ENCODE measurements at places on chromosomes 6 and 20.
A peak's percentile ranks its signal among the peaks of the same experiment; 100 is the strongest.

GRCh38 chr6:26286168-26286877, 78.7 kb upstream of the BTN3A2 start:
- no peak for DNase-seq

GRCh38 chr6:160265869-160266476, 7.4 kb upstream of the SLC22A2 start:
- no peak for DNase-seq

- no peak for DNase-seq
Observed at GRCh38 chr6:113944701-113945100, 26.2 kb downstream of the HDAC2 start.

DNA sequence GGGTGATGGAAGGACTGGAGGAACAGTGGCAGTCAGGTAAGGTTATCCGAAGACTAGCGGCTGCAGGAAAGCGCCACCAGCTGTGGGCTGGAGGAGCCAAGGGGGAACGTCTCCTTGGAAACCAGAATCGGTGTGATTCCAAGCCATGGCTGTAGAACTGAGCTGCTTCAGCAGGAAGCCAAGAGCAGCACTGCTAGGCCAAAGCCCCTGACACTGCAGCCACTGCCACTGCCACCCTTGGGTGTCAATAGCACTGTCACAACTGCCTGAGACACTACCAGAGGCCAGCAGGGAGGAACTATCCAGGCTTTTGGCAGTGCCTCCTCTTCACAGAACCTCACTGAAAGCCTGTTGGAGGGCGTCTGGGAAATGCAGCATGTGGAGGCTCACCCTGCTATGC, 289.6 kb upstream of the SUPT3H start:
- DNase-seq: no peak

DNA sequence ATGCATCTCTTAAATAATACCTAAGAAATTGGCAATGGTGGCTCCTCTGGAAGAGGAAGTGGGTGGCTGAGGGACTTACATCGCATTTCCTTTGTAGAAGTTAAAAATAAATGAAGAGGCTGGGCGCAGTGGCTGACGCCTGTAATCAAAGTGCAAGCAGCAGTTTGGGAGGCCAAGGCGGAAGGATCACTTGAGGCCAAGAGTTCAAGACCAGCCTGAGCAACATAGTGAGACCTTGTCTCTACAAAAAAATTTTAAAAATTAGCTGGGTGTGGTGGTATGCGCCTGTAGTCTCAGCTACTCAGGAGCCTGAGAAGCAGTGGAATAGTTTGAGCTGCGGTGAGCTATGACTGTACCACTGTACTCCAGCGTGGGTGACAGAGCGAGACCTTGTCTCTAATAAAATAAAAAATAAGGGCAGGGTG, 12.2 kb upstream of the NCOA3 start:
- DNase-seq: no peak

DNA sequence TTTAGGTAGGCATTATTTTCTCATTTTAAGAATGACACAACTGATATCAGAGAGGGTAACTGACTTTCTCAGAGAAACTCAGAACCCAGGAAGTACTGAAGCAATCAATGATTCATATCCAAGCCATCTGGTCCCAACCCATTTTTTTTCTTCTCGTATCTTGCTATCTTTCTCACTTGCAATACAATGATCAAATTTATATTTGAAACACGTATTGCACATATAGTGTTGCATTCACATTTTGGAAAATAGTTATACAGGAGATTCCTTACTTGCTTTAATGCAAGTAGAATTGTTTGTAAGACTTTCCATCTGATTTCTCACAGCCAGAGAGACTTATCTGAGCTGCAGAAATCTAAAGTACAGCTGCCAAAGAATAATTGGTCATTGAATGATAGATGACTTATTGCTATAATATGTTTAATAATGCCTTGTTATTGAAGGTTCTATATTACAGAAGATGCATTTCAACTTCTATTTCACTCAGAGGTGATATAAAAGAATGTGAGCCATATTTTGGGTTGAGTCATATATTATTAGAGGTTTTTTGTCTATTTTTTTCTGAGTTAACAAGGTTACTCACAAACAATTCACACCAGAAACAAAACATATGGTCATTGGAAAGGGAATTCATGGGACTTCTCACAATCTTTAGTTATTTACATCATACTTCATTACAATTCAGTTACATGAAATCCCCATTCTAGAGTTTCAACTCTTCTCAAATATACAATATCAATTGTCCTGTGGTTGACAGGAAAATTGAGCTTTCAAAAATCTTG, 337.5 kb upstream of the CITED2 start:
- no peak for DNase-seq

DNA sequence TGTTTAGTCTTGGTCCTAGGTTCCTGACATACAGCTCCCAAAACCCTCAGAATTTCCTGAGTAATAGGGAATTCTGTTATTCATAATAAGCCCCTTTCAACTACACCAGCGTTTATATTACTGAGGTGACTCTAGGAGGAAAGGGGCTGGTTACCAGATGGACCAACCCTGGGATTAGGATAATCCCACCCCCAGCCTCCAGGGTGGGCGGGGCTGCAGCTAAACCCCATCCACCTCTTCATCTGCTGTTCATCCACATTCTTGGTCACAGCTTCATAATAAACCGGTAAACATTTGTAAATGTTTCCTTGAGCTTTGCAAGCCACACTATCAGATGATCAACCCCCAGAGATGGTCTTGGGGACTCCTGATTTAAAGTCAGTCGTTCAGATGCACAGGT, 38.3 kb downstream of the NINL start:
- DNase-seq: no peak

DNA sequence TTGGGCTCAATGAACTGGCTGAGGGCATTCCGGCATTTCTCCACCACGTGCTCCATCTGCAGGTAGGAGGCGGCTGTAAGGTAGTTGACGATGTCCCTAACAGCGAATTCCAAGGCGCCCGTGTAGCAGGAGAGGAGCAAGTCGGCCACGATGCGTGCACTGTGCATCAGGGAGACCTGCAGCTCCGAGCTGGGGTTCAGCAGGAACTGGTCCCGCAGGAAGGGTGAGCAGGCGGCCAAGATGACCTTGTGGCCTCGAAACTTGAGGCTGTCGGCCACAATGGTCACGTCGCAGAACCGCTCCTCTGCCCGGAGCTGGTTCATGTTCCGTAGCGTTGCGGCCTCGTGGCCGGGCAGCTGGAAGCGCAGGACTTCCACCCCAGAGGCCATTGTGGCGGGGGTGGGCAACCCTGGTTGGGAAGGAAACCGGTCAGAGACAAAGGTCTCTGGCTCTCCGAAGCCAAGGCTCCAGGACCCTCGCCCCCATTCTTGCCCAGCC, 920 bp downstream of the ZBTB12 start:
- no peak for DNase-seq

DNA sequence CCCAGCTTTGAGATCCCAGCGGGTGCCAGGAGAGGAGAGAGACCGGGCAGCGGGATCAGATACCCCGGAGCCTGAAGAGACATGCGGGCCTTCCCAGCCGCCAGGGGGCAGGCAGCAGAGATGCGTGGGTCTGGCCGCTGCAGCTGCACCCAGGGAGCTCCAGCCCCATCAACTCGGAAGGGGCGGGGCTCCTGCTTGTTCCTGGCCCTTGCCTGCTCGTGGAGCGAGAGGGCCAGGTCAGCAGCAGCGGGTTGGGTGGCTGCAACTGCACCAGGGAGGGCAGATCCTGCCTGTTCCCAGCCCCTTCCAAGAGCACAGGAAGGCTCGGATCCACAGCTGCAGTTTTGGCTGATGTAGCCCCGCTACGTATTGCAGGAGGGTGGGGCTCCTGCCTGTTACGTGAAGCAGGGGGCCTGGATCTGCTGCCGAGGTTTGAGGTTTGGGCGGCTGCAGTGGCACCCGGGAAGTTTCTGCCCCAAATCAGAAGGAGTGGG, 532.8 kb downstream of the RFPL4B start:
- no peak for DNase-seq

- no peak for DNase-seq
Observed at GRCh38 chr6:14187406-14187805, 69.8 kb downstream of the CD83 start.

DNA sequence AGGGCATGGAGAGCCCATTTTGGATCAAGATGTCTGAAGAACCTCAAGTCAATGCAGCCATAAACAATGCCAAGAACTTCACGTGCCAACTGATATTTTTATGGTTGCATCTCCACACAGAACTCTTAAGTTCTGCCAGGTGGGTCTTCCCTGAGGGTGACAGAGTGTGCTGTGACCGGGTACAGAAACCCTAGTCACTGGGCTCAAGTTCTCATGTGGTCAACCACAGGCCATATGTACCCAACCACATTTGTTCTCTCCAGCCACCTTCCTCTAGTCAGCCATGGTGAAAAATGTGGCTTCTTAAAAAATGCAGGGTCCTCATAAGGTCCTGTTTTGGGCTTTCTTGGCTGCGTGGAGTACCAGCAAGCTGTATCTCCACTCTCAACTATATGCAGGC, 48.9 kb downstream of the CLIC5 start:
- no peak for DNase-seq

- DNase-seq: no peak
Observed at GRCh38 chr6:43060034-43060754, 763 bp downstream of the KLC4 start.

DNA sequence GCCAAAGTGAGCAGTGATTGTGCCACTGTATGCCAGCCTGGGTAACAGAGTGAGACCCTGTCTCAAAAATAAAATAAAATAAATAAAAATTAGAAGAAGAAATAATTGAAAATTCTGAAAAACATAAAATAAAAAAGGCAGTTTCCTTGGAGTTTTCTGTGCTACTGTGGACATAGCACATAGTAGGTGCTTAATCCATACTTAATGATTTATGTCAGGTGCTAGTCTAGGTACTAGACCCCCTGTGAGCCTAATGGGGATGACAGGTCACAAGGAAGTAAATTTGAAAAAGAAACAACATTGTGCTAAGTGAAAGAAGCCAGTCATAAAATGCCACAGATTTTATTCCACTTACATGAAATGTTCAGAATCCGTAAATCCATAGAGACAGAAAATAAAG, 9.2 kb upstream of the SLC9A8 start:
- DNase-seq: no peak

- no peak for DNase-seq
Observed at GRCh38 chr6:84804720-84805119, 40.3 kb upstream of the TBX18 start.

DNA sequence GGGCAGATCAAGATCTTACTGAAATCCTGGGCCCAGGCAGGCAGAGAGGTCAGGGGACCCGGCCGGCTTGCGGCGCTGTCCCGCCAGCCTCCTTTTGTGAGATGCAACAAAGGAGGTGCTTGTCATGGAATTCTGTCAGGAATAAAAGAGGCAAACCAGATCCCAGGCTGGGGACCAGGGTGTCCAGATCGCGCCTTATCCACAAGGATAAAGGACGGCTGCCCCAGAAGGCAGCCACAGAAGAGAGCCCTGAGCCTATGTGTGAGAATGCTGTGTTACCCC, 42.6 kb upstream of the CDH22 start:
- no peak for DNase-seq

DNA sequence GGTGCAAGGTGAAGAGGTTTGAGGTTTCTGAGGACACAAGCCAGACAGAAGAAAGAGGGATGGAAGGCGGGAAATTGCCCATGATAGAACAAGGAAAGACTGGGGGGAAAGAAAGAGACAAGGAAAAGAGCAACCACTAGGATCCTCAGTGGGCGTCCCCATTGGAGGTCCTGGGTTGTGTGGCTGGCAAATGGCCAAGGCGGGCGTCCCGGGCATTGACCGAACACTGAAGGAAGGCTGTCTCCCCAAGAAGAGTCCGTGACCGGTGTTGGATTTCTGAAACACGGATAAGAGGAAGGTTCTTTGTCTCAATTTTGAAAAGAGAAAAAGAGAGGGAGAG, 746.6 kb upstream of the ADGRB3 start:
- DNase-seq: no peak

GRCh38 chr20:47361057-47361915, 4.8 kb upstream of the ZMYND8 start:
- DNase-seq: no peak

GRCh38 chr6:41713159-41713649, 22.2 kb downstream of the TFEB start:
- no peak for DNase-seq

DNA sequence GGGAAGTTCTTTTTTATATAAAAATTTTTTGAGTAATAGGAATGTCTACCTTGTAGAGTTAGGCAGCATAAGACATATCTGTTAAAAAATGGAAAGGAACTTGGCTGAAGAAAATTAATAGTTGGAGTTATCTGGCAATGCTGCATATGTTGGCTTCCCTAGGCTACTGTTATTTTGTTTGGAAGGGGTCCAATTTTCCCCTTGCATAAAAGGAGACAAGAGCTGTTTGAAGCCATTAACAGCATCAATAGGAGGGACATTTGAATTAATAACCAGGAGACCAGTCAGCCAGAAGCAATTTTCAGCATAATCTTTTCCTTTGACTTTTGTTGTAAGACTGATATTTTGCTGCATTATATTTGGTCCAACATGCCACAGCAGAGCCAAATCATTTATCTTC, 80.9 kb upstream of the TAB2 start:
- peak; percentile 64 for DNase-seq

DNA sequence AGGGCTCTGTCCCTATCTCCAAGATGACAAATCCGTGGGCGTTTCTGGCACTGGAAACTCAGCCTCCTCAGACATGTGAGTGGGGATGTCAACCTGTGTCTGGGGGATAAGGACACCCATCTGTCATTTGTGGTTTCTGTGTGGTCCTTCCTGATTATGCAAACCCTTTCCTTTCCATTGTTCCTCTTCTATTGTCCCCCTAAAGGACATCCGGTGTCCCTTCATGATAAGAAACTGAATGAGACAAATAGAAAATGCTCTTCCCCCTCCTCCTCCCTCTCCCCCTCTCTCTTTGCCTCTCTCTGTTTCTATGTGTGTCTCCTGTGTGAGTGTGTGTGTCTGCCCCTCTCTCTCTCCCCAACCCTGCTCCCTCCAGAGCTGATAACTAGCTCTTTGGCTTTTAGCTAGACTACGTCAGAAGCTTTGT, 11.5 kb upstream of the GLP1R start:
- DNase-seq: no peak

GRCh38 chr20:49587111-49587570, 19.2 kb upstream of the PTGIS start:
- DNase-seq: no peak

- DNase-seq: no peak
Observed at GRCh38 chr20:24211972-24212371, 223.4 kb upstream of the GGTLC1 start.

GRCh38 chr6:147205690-147206600, 1.7 kb downstream of the STXBP5 start:
- no peak for DNase-seq

DNA sequence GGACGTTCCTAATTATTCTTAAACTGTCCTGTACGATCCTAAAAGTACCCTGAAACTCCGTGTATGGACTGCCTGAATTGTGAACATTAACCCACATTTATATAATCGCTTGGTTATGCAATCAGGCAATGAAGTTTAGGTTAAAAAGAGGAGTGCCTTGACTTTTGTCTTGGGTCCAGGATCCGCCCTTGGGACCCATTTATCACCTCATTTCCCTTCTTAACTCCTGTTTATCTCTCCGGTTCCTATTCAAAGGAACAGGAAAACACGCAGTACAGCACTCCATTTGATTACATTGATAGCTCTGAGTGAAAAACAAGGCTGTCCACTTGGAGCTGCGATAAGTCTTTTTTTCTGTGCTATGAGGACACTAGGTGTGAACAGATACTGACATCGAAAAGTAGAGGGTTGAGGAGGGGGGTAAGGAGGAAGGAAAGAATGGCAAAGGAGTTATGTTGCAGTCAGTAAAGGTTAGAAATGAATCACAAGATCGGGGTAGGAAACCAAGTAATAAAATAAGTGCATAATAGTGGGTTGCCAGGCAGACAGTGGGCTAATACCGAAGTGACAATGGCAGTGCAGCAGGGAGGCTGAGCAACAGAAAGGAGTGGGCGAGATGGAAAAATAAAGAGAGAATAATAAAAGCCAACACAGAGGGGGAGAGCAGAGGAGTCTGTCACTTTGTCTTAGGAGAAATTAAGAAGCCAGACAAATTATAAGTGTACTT, 15.9 kb upstream of the PCK1 start:
- DNase-seq: no peak
